Urinary bladder (tissue), 4 donors: ENCODE measurements at places on chromosomes 2 and 18. TPM values are rescaled to one million over a fixed set of nuclear protein-coding genes. Genes with fewer than 3 reads are reported as not detected.

- DNase-seq = no peak
Observed at GRCh38 chr2:66306483-66306882, 128.4 kb upstream of the MEIS1 start.

GRCh38 chr2:204104811-204105210 is 168.2 kb downstream of the ICOS start:
- DNase-seq = no peak

- no peak for DNase-seq
Observed at GRCh38 chr2:214543386-214543955, 132.6 kb downstream of the VWC2L start.

GRCh38 chr2:197209742-197210408 is 100.7 kb downstream of the ANKRD44 start:
- no peak for DNase-seq

GRCh38 chr18:72762515-72763122 is 105.2 kb downstream of the NETO1 start:
- peak; percentile 29 for DNase-seq

DNA sequence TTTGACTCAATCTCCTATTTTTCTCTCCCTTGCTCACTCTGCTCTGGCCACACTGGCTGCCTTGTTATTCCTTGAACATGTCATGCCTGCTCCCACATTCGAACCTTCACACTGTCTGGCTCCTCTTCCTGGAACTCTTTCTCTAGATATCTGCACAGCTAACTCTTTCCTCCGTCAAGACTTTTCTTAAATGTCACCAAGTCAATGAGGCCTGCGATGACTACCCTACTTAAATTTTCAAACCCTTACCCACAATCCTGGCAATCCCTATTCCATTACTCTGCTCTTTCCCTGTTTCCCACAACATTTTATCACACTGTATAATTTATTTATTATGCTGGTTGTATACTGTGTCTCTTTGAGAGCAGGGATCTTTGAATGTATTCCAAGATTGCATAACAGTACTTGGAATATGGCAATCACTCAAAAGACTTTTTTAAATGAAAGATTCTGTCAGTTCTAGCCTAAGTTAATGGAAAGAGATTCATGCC is 206.2 kb downstream of the SRBD1 start:
- DNase-seq = no peak

DNA sequence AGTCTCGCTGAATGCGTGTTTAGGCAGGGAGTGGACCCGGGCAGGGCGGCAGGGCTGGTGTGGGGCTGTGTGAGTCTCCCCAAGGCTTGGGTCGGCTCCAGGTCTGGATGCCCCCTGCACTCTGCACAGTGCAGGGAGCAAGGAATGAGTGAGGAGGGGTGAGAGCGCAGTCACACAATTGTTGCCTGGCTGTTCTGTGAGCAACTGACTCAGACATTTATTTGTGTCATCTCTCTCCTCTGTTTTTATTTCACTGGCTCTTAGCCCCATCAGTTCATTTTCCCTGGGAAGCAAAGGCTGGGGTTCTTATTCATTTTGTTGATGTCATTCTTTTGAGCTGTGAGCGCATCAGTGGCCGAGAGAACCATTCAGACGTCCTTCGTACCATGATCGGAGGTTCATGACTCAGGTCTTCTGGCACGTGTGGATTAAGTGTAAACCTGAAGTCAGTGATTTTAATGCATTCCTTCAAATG is 61.1 kb downstream of the GATA6 start:
- DNase-seq = no peak

The UGT1A6 gene
- 17.6 TPM for total RNA-seq

The CCDC148 gene
- total RNA-seq = 5.3 TPM

- no peak for DNase-seq
Observed at GRCh38 chr2:142179686-142180085, 48.9 kb upstream of the LRP1B start.

DNA sequence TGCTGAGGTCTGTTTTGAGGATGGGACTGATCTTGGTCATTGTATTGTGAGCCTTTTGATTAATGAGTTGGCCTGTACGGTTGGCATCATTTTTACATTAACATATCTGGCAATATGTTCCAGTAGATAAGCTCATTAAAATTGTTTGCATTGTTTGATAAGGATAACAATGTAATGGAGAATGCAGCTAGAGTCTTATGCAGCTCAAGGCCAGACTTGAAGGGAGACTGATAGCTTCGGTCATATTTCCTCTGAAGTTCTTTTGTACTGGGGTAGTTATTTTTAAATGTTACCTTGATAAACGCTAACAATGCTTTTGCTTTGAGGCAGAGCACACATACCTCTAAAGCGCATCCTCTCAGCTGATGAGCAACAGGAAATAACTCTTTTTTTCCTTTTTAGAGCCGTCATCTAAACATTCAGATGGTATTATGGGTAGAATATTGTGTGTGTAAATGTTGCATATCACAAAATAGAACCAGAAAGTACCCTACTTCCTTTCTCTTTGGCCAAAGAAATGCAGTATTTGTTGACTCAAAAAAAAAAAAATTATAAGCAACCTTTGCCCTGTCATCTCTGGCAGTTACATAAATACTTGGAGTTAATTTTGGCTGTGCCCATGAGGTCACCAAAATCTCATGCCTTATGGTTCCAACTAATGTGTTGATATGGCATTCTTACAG is 1.3 kb downstream of the MAPRE2 start:
- DNase-seq = no peak

- no peak for DNase-seq
Observed at GRCh38 chr2:224612578-224612977, 27.4 kb upstream of the CUL3 start.

DNA sequence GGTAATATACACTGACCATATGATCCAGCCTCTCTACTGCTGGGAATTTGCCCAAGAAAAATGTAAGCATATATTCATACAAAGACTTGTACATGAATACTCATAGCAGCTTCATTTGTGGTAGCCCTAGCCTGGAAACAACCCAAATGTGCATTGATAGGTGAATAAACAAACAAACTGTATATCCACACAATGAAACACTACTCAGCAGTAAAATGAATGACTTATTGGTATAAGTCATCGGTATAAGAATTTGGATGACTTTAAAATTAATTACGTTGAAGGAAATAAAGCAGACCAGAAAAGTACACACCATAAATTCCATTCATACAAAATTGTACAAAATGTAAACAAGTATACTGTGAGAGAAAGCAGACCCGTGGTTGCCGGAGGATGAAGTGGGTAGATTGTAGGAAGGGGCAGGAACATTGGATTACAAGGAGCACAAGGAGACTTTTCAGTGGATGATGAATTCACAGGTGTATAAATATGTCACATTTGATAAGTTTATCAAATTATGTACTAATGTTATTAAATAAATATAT is 376.7 kb downstream of the TDRD15 start:
- DNase-seq = no peak

GRCh38 chr18:10148189-10148929 is 234.5 kb downstream of the VAPA start:
- no peak for DNase-seq

The MAIP1 gene
- 14.4 TPM for total RNA-seq

GRCh38 chr2:60520917-60521539 is 32.4 kb downstream of the BCL11A start:
- DNase-seq = no peak

DNA sequence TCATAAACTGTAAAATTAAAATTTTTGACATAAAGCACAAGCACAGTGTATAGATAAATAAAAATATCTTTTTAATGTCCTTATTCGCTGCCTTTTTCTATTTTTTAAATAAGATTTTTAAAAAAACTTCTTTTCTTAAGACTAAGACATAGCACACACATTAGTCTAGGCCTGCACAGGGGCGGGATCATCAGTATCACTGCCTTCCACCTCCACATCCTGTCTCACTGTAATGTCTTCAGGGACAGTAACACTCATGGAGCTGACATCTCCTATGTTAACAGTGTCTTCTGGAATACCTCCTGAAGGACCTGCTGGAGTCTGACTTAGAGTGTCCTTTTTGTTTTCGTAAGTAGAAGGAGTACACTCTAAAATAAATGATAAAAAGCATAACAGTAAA is 33.0 kb downstream of the VAPA start:
- DNase-seq = no peak

GRCh38 chr2:64876137-64876647 is 113.0 kb upstream of the SLC1A4 start:
- no peak for DNase-seq

DNA sequence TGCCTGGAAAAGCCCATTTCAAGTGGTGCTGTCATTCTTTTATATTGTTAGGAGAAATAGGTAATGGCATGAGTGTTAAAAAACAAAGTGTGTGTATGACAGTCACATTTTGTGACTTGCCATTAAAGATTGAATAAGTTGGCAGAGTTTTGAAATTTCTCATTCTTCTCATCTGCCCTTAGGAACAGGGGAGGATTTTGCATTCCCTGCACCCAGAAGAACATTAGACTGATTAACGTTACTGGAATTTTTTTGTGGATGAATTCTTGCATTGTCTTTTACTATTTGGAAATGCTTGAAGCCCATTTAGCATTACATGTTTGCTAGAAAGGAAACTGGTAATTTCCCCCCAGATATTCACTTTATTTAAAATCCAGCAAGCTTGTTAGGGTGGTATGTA is 162.2 kb downstream of the BABAM2 start:
- DNase-seq = no peak
